NCI-H2081 (cell line): ENCODE measurements at places on chromosomes 12 and 14.

- no peak for DNase-seq
Measured at GRCh38 chr14:60848066-60848465, 113.5 kb downstream of the MNAT1 start.

GRCh38 chr12:1531153-1531653 is 63.2 kb downstream of the FBXL14 start:
- no peak for DNase-seq

- no peak for DNase-seq
Measured at GRCh38 chr12:3705354-3705675, 47.6 kb downstream of the CRACR2A start.

GRCh38 chr14:92898566-92899131 is 24.3 kb upstream of the CHGA start:
- DNase-seq: no peak

GRCh38 chr12:27965966-27966365 is 6.6 kb downstream of the PTHLH start:
- no peak for DNase-seq

DNA sequence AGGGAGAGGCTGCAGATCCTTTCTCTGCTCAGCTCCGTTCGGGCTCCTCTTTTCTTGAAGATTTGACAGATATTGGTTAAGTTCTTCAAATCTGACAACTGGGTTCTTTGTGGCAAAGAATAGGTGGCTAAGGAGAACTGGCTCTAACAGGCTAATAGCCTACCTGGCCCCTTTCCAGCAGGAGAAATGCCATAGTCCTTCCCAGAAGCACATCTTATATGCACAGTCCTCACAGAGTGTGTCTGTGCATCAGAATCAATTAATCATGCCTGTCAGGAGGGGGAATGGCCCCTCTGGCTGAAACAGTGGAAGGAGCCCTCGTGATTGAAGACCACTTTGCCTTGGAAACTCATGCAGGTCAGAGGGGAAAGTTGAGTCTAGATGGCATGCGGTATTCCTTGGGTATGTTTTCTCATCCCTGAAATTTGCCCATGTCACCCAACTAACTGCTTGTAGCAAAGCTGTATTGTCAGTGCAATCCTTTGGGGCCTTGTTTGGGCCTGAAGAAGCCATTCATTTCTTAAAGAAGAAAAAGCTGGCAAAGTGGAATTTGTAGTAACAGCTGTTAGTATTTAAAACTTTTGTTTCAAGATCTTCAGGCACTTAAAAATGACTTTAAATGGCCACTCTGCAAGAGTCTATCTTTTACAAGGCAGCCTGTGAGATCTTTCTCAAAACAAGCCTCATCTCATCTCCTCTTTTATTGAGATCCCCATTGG is 251.5 kb downstream of the ZFP36L1 start:
- no peak for DNase-seq

GRCh38 chr14:101008631-101009336 is 105.3 kb upstream of the RTL1 start:
- no peak for DNase-seq

GRCh38 chr14:73762375-73762822 is 48.2 kb upstream of the PNMA1 start:
- no peak for DNase-seq

- no peak for DNase-seq
Measured at GRCh38 chr12:94265966-94266745, 117.8 kb downstream of the PLXNC1 start.

DNA sequence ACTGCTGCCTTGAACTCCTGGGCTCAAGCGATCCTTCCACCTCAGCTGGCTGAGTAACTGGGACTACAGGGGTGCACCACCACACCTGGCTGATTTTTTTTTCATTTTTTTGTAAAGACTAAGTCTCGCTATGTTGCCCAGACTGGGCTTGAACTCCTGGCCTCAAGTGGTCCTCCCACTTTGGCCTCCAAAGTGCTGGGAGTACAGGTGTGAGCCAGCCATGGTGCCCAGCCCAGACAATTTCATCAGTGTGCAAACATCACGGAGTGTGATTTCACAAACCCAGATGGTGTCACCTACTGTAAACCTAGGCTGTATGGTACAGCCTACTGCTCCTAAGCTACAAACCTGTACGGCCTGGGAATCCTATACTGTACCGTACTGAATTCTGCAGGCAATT is 6.9 kb upstream of the BCL7A start:
- no peak for DNase-seq

- no peak for DNase-seq
Measured at GRCh38 chr14:103058164-103059055, 1.1 kb upstream of the CDC42BPB start.

DNA sequence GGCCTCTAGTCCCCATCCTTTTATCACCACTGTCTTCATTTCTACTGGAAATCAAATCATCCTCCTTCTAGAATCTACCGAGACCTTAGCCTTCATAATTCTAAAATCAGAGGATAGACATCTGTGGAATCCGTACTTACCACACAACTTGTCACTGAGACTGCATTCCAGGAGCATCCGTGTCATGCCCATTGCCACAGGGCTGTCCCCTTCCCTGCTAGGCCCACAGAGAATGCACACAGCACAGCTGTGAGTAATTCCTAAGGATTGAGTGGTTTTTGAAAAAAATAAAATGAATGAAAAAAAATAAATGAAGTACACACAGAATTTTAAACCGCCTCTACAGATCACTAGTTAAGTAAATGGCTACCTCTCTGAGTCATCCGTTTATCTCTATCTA is 21.0 kb upstream of the MAGOHB start:
- DNase-seq: no peak

GRCh38 chr14:51697848-51698247 is 46.1 kb downstream of the FRMD6 start:
- DNase-seq: peak; percentile 5

DNA sequence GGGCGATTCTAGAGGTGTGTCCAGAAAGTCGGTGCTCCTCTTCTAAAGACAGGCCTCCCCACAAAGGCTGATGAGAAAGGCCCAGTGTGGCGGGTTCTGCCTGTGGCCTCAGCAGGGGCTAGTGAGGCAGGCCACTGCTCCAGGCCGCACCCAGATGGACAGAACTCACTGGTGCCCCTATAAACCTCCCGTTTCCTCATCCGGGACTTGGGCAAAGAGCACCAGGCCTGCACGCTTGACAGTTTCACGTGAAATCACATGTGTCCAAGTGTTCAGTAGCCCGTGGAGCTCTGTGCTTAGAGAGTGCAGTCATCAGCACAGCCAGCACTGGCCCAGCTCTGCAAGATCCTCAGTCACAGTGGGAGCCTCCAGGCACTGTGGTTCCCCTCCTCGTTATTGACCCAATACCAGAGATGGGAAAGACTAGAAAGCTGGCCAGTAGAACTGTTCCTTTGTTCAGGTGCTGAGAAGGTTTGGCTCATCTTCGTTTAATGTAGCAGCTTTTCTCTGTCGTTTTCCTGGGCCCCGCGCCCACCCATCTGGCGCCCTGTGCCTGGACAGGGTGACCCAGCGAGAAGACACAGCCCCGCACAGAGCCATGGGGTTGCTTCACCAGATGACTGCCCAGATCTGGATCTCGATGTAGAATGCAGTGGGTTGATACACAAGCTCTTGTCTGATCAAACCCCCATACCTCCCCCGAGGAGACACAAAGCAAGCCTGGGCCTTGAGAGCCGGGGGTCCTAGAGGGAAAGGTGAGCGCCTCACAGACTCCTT is 26.3 kb downstream of the IL31 start:
- DNase-seq: no peak

DNA sequence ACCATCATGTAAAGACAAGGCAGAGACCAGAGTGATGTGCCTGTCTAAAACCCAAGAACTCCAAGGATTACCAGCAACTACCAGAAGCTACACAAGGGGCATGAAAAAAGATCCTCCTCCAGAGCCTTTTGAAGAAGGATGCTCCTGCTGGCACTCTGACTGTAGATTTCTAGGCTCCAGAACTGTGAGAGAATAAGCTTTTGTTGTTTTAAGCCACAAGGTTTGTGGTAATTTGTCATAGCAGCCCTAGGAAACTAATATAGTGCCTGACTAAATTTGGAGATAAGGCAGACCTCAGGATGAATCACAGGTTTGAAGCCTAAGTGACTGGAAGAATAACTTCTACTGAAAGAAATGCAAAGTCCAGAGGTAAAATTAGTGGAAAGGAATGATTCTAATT is 132.9 kb downstream of the CEP83 start:
- DNase-seq: no peak

DNA sequence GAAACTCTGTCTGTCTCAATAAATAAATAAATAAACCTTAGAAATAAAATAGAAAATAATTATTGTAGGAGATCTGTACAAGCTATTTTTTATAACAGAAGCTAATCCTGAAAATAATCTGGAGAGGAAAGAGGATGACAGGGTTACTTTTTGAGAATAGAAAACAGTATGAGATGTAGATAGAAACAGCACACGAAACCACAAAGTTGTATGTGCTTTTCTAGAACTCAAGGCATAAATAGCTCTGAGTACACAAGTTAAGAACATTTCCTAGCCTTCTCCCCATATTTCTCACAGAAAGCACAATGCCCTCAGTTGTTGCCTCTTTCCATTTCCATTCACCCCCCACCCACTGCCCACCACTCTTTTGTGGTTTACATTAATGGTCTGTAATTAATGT is 35.7 kb downstream of the SLC38A4 start:
- no peak for DNase-seq

DNA sequence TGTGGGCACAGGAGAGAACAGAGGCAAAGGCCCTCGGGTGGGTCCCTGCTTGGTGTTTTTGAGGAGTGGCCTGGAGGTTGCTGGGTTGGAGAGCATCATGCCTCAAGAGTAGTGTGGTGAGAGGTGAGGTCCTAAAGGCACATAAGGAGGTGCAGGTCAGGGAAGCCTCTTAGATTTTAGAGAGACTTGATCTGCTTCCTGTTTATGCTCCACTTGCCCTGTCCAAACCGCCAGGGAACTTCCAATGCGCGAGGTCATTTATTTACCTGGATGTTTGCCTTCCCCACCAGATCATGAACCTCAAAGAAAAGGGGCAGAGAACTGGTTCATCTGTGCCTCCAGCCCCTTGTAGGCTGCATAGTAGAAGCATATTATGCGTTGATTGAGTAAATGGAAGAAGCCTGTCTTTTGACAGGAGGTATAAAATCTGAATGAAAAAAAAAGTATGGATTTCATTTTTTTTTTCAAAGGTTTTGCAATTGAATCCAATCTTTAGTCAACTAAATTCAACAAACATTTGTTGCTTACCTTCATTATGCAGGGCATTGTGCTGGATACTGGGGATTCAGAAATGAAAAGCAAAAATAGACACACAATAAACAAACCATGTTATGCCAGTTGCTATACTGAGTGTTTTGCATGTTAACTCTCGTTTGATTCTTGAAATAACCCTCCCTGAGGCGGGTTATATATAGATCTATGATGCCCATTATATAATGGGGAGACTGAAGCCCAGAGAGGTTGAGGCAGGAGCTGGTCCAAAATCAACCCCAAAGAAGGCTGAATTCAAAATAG is 485.2 kb downstream of the VRK1 start:
- DNase-seq: no peak
